CD4-positive, alpha-beta T cell treated with Interleukin-4 for 4 hours (primary cell): ENCODE measurements at places on chromosomes 6 and 20.

DNA sequence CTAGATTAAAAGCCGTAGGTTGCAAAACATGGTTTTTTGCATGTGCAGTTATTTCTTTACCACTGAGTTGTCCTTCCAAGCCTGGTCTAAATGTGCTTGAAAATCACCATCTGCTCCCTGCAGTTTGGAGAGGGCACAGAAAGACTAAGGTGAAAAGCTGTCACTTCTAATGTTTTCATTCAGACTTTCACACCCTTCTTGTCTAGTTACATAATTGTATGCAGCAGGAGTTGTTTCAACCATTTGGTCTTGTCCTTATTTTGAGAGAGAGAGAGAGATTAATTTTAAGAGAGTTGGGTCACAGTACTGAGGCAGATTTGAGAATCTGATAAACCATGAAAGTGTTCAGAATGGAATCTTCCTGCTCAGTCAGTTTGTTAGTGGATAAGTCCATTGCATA lies 82.5 kb downstream of the ARID1B start:
- DNase-seq = no peak

DNA sequence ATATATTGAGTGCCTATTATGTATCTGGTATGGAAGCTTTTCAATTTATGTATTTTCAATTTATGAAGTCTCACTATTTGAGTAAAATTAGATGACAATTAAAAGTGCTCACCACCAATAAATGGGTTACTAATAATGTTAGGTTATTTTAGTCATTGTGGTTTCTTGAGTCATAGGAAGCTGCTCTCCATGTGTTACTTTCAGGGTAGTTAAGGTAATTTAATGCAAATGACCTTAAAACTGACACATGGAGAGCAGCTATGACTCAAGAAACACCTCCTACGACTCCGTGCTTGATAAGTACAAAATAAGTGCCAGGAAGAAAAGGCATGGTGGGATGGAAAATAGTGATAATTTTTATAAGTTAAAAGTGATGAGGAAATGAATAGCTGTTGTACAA lies 16.5 kb upstream of the TINAG start:
- no peak for DNase-seq

- no peak for DNase-seq
Measured at GRCh38 chr6:18601516-18602020, 214.4 kb downstream of the RNF144B start.

GRCh38 chr20:41342474-41343464 lies 2.1 kb downstream of the LPIN3 start:
- DNase-seq = no peak

DNA sequence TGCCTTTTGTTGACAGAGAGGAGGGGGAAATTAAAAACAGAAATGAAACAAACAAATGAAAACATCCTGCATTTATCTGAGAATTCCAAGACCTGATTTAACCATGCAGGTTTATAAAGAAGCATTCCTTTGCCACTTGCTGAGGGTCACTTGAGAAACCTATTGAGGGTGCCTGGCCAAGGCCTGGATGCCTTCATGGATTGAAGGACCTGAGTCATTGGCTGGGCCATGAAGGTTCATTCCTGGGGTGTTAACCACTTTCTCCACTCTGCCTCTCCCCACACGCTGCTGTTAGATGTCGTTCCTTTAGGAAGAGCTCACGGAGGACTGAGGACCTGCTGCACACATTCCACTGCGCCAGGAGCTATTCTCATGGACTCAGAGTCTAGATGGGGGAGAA lies 49.7 kb downstream of the DAAM2 start:
- no peak for DNase-seq

- no peak for DNase-seq
Measured at GRCh38 chr20:3553663-3554062, 82.8 kb downstream of the ATRN start.

- no peak for DNase-seq
Measured at GRCh38 chr6:18845896-18846295, 458.7 kb downstream of the RNF144B start.

GRCh38 chr6:123619156-123619555 lies 17.6 kb downstream of the TRDN start:
- DNase-seq = no peak

GRCh38 chr6:45493761-45494160 lies 116.0 kb upstream of the SUPT3H start:
- DNase-seq = no peak

GRCh38 chr6:17059850-17060249 lies 42.0 kb upstream of the STMND1 start:
- no peak for DNase-seq

DNA sequence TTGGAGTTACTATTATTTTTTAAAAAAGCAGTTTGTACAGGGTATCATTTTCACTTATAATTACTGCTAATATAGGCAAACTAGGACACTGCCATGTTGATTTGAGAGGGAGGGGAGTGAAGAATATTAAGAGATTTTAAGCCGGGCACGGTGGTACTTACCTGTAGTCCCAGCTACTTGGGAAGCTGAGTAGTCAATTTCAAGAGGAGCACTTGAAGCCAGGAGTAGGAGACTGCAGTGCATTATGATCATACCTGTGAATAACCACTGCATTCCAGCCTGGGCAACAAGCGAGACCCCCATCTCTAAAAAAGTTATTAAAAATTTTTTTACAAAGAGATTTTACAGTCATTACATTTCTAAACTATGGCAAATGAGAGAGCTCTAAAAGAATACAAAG lies 35.7 kb downstream of the ADAT2 start:
- DNase-seq = no peak

DNA sequence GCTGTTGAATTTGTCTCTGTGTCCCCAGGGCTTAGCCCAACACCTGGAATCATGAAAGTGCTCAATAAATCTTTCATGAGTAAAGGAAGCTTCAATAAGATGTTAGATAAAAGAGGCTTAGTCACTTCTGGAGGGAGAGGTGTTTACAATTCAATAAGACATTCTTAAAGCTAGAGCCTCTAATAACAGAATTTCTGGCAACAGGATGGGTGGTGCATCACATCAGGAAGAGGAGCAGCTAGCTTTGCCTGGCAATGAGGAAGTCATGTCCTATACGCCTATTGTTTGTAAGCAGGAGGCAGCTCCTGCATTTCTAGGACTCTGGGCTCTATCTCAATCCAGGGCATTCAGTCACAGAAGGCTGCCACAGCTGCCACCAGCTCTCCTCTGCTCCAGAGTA lies 638.5 kb downstream of the EPM2A start:
- no peak for DNase-seq

- DNase-seq = no peak
Measured at GRCh38 chr20:1305712-1306111, 23.2 kb downstream of the SDCBP2 start.

GRCh38 chr20:47546184-47547033 lies 44.7 kb downstream of the NCOA3 start:
- no peak for DNase-seq

GRCh38 chr20:17735959-17736621 lies 36.3 kb downstream of the BANF2 start:
- no peak for DNase-seq

DNA sequence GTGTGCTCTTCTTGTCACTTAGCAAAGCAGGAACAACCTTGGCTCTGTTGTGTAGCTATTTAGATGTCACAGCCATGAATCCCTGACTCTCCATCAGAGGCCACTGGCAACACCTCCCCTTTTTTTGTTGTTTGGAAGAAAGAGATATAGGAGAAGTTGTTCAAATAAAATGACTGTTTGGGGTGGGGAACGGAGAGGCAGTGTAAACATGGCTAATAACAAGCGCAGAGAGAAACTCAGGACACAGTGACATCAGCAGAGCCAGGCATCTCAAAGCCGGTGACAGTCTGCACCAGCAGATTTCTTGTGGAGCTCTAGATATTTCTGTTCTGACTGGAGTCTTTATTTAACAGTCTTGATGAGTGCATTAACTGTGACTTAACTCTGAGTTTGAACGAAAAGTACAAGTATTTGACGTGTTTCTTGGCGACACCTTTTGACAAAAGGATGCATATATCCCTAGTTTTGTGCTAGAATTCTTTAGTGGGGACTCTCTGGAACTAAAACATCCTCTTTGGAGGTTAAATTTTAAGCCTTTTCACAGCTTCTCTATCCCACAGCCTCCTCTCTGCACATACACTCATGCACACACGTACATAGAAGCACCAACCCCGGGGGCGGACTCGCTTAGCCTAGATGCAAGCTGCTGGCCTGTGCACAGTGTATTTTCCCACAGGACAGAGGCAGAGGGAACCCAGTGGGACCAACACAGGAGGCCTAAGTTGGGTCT lies 53.8 kb downstream of the ADAT2 start:
- no peak for DNase-seq
